ENCODE measurements at places on chromosomes 5 and 9.

DNA sequence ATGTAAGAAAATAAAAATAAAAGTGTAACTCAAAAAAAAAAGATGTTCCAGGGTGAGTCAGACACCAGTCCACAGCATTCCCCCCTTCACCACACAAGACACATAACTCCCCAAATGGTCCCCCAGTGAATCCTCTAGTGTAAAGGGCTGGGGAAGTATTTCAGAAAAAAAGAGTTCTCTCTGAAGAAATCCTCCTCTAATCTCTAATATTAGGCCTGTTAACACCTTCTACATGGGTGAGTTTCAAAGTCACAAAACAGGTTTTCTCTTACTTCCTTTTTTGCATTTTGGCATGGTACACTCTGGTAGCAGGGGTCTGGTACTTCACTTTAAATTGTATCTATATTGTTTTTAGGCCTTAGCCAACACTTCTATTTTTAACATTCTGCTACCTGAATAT lies 28.2 kb downstream of the RNF145 start:
- no peak for DNase-seq

GRCh38 chr9:36486329-36486932 lies 86.3 kb upstream of the MELK start:
- no peak for DNase-seq

GRCh38 chr5:175032013-175032412 lies 307.6 kb downstream of the MSX2 start:
- DNase-seq: no peak

GRCh38 chr5:57953792-57954191 lies 471.2 kb upstream of the ACTBL2 start:
- DNase-seq: no peak

GRCh38 chr5:2751592-2752021 lies at the start of gene IRX2:
Gene IRX2 (minus strand): TSS chr5:2751677. CDS start chr5:2751413, 264 bp downstream.
- DNase-seq: no peak

DNA sequence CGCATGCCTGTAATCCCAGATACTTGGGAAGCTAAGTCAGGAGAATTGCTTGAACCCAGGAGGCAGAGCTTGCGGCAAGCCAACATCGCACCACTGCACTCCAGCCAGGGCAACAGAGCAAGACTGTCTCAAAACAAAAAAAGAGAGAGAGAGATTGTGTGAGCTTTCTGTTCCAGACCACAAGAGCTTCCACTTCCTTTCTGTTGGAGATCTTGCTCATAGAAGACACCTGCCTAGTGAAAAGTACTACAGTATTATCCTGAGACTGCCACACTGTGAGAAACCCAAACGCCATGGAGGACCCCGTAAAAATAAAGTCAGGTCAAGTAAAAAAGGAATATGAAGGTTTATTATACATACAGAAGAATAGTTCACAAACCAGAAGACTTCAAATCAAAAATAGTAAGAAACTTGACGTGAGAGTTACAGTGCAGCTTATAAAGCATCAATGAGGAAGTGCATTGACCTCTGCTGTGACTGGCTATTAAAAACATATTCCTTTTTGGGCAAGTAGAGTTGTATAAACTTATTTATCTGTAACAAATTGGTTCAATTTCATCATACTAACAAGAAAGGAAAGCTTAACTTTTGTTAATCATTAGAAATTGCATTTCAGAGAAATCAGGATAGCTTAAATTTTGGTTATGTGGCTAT lies 4.3 kb upstream of the EMB start:
- peak; percentile 51 for DNase-seq

GRCh38 chr5:76691467-76692273 lies 24.3 kb upstream of the F2R start:
- no peak for DNase-seq

- DNase-seq: no peak
These were observed 26.0 kb upstream of the SPATA31D4 start for GRCh38 chr9:81902196-81902595.

- DNase-seq: no peak
These were observed 24.8 kb upstream of the ALDH1A1 start for GRCh38 chr9:72977670-72978069.

- DNase-seq: no peak
These were observed 145.4 kb upstream of the PITX1 start for GRCh38 chr5:135179308-135179980.

- no peak for DNase-seq
These were observed at the start of gene HCN1 for GRCh38 chr5:45696206-45696836. Gene HCN1 (minus strand): TSS chr5:45696380.

- DNase-seq: no peak
These were observed 4.6 kb upstream of the FCN1 start for GRCh38 chr9:134922066-134922931.

- DNase-seq: peak; percentile 39
These were observed 1.5 kb downstream of the SMARCA2 start for GRCh38 chr9:2016408-2017330.

DNA sequence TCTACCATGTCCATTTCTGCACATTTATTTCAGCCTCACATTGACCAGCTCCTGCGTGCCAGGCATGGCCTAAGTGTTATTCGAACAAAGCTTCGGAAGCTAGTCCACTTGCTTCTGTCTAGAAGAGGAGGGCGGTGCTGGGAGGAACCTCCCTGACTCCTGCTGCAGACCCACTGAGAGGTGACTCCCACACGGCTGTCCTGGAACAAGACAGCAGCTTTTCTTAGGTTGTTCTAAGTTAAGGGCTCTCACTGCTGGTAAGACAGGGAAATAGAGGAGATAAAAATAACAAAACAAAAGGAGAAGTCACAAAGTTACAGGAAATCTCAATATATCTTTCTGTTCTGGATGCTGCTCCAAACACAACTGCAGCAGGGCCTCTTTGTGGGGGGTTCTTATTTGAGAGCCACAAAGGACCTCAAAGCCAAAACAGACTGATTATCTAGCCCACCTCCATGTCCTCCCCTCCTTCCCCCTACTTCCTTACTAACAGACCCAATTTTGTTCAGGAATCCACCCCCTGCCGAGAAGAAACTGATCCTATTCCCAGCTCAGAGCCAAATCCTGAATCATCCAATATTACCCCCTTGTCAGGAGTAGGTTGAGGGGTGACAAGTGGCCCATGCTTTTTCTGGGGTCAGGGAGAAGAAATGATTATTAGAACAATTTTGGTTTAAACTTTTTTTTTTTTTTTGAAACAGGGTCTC lies 28.4 kb upstream of the KCNIP1 start:
- no peak for DNase-seq

DNA sequence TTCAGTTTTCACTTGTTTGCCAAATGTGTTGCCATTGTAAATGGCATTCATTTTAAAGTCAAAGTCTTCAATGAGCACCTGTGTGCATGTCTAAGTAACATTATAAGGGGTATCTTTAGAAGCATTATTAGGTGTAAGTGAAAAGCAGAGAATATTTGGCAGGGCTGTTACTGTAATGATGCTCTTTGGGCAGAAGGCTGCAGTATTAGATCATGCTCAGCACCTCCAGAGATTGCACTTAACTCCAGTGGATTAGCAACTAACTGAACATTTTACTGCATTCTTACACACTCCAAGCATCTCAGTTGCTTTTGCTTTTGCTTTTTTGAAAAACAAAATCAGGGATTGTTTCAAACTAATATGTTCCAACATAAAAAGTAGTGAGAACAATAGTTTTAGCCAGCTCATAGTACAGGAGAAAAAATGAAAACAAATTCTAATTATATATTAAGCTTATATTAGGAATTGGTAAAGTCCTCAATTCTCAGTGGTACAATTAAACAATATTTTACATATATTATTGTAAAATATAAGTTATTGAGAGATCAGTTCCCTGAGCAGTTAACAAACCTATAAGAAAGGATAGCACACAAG lies 1740.9 kb upstream of the CDH9 start:
- no peak for DNase-seq

DNA sequence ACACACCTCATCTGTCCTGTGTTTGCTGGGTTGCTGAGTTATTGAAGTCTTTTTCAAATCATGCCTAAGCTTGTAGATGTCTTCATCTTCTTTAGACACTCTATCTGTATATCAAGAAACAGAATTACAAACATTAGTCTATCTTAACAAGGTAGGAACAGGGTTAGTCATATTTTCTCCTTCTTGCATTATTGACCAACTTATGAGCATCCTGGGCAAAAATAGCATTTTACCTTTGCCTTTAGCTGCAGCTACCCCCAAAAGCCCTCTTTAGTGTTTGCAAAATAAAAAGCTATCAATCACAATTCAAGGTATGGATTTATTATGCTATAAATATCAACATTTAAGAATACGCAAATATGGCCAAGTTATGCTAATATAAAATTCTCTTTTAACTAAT lies 3.4 kb downstream of the PLK2 start:
- no peak for DNase-seq

GRCh38 chr5:1642621-1643061 lies 118.9 kb upstream of the LPCAT1 start:
- no peak for DNase-seq

- DNase-seq: no peak
These were observed 432 bp downstream of the STARD4 start for GRCh38 chr5:111511831-111512374.

GRCh38 chr9:7936996-7937395 lies 137.4 kb upstream of the DMAC1 start:
- DNase-seq: no peak

DNA sequence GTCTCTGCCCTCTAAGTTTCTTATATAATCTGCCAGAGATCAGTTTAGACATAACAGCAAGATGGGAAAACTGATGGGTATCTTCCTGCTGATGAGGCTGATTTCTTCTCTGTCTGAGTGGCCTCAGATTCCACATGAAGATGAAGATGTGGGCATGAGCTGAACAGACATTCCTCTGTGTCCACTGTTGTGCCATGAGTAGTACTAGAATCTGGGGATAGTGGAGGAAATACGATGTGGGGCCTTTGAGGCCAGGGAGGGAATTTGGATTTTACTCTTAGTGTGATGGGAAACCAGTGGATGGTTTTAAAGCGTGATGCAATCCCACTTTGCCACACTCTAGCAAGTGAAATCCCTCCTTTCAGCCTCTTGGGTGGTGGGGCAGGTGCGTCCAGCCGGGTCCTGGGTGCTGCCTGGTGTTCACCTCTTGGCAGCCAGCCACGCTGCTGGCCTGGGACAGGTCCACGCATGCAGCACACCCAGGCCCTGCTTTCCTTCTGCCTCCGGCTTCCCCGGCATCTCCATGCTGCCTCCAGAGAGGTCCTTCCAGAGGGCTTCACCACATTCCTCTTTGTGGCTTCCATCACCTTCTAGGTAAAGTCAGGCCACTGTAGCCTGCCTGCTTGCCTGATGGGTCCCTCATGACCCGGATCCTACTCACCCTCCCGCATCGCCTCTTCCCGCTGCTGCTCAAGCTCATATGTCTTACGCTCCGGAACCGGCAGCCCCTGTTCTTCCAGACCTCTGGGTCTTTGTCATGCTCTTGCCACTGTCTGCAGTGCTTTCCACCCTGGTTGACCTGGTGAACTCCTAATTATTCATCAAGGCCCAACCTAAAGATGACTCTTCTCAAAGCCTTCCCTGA lies 28.1 kb upstream of the SH3PXD2B start:
- no peak for DNase-seq

- DNase-seq: no peak
These were observed 13.6 kb upstream of the OLFM1 start for GRCh38 chr9:135073741-135074305.

- DNase-seq: no peak
These were observed 197.4 kb upstream of the IRX2 start for GRCh38 chr5:2948875-2949274.

DNA sequence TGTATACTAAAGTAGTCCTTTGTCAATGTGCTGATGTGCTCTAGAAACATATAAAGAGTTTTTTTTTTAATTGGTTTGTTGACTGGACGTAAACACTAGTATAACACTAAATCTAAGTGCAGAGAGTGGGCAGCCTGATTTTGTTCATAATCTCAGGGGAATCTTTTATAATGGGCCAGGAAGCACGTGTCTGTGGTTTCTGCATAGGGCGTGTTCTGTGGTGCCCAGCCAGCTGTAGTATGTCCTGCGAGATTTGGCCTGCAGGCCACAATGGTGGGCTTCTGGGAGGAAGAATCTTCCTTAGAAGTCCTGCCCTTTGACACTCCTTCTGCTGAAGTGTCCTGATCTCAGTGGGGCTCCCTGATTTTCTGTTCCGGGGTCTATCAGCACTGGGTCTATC lies 49.0 kb upstream of the DHFR start:
- DNase-seq: no peak

GRCh38 chr5:114448481-114448880 lies 86.6 kb downstream of the KCNN2 start:
- no peak for DNase-seq

- no peak for DNase-seq
These were observed 18.3 kb upstream of the ANKHD1 start for GRCh38 chr5:140383300-140383699.

DNA sequence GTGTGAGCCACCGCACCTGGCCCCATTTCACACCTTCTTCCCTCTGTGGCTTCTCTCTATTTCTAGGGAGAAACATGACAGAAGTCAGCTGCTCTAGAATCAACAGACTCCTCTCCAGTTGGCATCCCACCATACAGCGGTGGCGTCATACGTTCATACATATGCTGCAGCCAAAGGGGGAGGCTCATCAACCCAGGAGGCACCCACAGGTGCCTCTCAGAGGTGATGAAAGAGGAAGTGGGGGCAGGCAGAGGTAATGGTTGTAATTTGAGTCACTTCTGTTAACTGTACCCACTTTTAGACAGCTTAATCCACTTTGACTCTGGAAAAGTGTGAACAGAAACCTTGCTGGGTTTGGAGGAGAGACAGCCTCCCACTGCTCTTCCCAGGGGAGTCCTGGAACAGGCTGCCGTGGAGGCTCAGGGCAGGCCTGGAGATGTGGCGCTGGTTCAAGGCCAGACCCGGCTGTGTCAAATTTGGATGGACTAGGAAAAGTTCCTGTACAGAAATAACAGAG lies 47.3 kb upstream of the SUB1 start:
- no peak for DNase-seq

DNA sequence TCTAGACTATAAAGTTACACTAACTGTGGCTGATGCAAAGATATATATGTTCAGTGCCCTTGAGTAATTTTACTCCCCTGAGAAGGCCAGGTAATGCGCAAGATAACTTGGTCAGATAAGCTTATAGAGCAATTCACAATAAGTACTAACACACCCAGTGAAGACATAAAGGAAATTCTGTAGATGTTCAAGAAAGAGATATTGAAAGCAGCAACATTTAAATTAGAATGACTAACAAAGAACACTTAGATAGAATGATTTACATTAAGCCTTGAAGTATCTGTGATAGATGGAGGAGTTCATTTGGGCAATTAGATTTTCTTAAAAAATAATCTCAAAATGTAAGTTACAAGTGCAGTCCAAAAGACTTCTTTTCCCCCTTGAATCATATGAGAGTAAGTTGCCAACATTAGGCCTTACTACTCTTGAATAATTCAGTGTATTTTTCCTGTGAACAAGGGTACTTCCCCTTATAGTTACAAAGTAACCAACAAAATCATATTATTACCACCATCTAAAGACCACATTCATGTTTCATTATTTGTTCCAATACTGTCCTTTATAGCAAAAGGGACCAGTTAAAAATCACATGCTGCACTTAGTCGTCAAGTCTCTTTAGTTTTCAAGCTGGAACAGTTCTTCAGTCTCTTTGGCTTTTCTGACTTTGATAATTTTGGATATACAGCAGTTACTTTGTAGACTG lies 44.4 kb upstream of the ELOVL7 start:
- no peak for DNase-seq

Data from stimulated activated naive CD4-positive, alpha-beta T cell (primary cell).